ENCODE measurements at places on chromosomes 6 and 20.
A peak's percentile ranks its signal among the peaks of the same experiment; 100 is the strongest.

DNA sequence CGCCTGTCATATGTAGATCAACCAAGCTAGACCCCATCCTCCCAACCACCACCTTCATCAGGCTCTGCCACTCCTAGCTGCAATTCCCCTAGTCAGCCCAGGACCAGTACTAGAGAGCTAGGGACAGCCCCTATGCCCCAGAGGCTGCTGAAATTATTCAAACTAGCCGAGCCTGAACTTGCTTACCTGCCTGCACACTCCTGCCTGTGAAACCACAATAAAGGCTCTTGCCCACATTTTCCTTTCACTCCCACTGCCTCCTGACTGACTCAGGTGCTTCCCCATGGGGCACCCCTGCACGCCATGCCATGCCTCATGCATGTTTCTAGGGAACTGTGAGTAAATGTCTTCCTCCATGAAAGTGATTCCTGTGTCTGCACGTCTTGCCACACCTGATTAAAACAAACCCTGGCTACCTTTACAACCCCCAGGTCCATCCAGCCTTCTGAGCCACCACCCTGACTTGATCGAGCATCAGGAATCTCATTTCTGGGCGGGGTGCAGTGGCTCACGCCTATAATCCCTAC, 66.5 kb upstream of the IER3 start:
- no peak overlapping the region for H3K4me3 ChIP-seq
- peak overlapping the region; percentile 48 for H3K27ac ChIP-seq
- DNase-seq = no peak
- H3K4me1 ChIP-seq = peaks cover 45% of the 10 kb centered on the region
- H3K36me3 ChIP-seq = no peaks in the 10 kb centered on the region

GRCh38 chr6:5726976-5727718, 279.6 kb downstream of the NRN1 start:
- no peaks in the 10 kb centered on the region for H3K27me3 ChIP-seq
- H3K4me3 ChIP-seq = no peak overlapping the region
- H3K4me1 ChIP-seq = peaks cover 26% of the 10 kb centered on the region
- H3K27ac ChIP-seq = no peak overlapping the region

DNA sequence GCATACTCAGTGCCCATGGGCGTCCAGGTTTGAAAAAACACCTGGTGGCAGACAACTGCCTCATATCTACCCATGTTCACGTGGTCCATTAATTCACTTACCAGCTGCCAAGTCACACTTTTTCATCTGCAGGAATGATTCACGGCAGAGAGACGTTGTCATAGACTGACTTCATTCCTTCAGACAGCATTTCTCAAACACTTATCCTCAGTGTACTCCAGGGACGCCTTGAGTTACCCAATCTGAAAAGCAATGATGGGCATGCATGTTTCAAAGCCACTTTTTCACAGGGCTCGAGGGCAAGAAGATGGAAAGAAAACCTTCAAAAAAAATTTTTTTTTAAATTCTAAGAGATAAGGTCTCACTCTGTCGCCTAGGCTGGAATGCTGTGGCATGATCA, 6.0 kb downstream of the MMP24OS start:
- H3K27me3 ChIP-seq = no peaks in the 10 kb centered on the region
- no peak overlapping the region for H3K4me3 ChIP-seq
- no peak overlapping the region for H3K27ac ChIP-seq
- no peak for DNase-seq
- H3K36me3 ChIP-seq = peaks cover 87% of the 10 kb centered on the region

GRCh38 chr20:58492074-58492718, 23.0 kb downstream of the APCDD1L start:
- H3K27me3 ChIP-seq = no peaks in the 10 kb centered on the region
- no peak for DNase-seq

- no peaks in the 10 kb centered on the region for H3K36me3 ChIP-seq
- no peaks in the 10 kb centered on the region for H3K4me1 ChIP-seq
- no peak overlapping the region for H3K4me3 ChIP-seq
These were observed 164.0 kb downstream of the GMDS start for GRCh38 chr6:2081155-2082138.

DNA sequence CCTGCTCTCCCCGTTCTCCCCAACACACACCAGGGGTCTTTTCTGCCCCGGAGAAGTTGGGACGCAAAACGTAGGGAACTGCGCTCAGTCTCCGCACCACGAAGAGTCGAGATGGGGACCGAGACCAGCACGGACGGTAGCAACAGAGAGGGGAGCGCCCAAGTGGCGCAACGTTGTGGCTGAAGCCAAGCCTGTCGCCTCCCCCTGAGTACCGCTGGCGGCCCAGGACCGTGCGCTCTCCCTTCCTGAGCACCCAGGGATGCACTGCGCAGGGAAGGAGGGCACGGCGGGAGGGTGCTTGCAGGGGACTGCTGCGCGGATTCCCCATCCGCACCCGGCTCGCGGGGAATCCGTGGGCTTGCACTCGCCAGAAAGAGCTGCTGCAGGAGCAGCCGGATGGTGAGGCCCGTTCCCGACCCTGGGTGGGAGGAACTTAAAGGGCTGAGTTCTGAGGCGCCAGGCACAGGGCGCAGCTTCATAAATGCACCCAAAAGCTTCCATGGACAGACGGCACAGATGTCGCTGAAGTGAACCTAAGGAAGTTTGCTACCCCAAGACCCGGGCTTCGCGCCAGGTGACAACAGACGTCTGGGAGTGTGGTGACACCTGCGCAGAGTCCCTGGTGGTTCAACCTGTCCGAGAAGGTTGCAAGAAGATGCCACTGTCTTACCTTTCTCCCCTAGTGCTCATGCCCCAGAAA, 178.7 kb downstream of the TBXT start:
- peaks cover 20% of the 10 kb centered on the region for H3K4me1 ChIP-seq
- H3K4me3 ChIP-seq = peak overlapping the region; percentile 30
- no peak for DNase-seq
- H3K27me3 ChIP-seq = no peaks in the 10 kb centered on the region
- no peaks in the 10 kb centered on the region for H3K36me3 ChIP-seq

DNA sequence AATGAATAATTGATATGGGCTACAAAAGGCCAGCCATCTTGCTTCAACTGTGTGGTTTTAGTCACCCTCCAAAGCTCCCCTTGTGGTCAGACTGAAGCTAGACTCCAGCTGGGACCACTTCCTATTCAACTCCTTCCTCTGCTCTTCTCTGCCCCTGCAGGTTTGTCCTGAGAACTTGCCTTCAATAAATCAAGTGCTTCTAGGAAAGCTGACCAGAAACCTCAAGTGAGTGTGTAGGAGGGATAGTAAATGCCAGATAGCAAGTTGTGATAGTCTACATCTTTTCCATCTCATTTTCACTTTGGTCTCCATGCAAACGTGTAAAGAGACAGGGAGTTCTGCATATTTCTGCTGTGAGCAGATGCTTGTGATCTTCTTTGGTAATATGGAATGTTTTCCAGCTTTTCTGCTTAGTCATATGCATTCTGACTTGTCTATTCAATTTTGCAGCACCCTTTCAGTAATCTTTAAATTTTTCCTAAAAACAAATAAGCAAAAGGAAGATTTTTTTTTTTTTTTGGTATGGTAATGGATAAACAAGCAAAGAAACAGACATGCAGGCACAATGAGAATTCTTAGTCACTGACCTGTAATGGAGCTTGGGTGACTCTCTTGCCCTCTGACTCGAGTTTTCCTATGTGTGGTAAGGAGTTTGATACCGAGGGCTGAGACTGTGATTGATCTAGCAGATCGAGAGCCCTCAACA, 201.3 kb upstream of the BTBD3 start:
- DNase-seq = no peak
- H3K36me3 ChIP-seq = no peaks in the 10 kb centered on the region
- no peaks in the 10 kb centered on the region for H3K4me1 ChIP-seq
- no peak overlapping the region for H3K4me3 ChIP-seq
- no peak overlapping the region for H3K27ac ChIP-seq

DNA sequence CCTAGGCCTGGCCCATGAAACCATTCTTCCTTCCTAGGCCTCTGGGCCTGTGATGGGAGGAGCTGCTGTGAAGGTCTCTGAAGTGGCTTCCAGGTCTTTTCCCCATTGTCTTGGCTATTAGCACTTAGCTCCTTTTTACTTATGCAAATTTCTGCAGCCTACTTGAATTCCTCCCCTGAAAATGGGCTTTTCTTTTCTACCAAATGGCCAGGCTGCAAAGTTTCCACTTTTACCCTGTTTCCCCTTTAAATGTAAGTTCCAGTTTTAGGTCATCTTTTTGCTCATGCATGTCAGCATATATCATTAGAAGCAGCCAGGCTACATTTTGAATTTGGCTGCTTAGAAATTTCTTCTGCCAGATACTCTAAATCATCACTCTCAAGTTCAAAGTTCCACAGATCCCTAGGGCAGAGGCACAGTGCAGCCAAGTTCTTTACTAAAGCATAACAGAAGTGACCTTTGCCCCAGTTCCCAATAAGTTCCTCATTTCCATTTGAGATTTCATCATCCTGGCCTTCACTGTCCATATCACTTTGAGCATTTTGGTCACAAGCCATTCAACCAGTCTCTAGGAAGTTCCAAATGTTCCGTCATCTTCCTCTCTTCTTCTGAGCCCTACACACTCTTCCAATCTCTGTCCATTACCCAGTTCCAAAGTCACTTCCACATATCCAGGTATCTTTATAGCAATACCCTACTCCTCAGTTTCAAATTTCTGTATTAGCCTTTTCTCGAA, 71.9 kb downstream of the TBC1D7 start:
- DNase-seq = no peak
- no peak overlapping the region for H3K27ac ChIP-seq
- no peaks in the 10 kb centered on the region for H3K36me3 ChIP-seq
- no peaks in the 10 kb centered on the region for H3K27me3 ChIP-seq
- no peak overlapping the region for H3K4me3 ChIP-seq
- no peaks in the 10 kb centered on the region for H3K4me1 ChIP-seq

DNA sequence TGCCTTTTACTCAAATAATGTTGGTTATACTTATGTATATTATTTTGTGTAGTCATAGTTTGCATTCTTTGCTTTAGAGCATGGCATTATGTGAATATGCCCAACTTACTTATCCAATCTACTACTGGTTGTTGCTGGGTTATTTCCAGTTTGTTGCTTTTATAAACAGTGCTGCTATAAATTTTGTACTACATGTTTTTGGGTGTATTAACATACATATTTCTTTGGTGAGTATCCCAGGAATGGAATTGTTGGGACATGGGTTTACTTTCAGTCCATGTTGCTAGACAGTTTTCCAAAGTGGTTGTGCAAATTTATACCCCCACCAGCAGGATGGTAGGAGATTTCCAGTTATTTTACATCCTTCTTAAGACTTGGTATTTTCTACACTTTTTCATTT, 157.1 kb upstream of the THEMIS start:
- H3K27me3 ChIP-seq = no peaks in the 10 kb centered on the region
- H3K4me3 ChIP-seq = no peak overlapping the region
- H3K27ac ChIP-seq = no peak overlapping the region

Measured in esophagus squamous epithelium (tissue), 5 donors.